ENCODE measurements at places on chromosomes 12 and 14.

DNA sequence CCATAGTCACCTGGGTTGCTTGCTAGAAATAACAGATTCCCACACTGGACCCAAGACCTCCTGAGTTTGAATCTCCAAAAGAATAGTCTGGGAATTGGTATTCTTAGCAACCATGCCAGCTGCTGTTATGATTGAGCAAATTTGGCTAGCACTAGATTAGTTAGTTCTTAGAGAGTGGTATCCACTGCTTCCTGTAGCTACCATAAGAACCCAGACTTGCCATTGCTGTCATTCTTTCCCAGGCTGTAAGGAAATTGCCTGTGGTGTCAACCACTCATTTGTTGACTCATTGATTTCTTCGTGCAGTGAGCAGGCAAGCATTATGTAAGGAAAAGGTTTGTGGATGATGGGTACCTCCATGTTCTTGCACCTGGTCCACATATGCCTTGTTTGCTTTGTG, 201.8 kb upstream of the RGS6 start:
- DNase-seq: no peak

DNA sequence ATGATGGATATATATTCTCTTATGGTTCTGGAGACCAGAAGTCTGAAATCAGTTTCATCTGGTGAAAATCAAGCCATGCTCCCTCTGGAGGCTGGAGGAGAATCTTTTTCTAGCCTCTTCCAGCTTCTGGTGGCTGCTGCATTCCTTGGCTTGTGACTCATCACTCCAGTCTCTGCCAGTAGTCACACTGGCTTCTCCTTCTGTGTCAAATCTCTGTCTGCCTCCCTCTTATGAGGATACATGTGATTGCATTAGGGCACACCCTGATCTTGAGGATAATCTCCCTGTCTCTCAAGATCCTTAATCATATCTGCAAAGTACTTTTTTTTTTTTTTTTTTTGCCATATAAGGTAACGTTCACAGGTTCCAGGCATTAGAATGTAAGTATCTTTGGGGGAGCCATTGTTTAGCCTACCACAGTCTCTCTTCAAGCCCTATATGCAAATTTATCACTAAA, 17.7 kb downstream of the DNAL1 start:
- no peak for DNase-seq

GRCh38 chr14:61876362-61877034, 114.3 kb downstream of the SNAPC1 start:
- DNase-seq: no peak

GRCh38 chr12:24688601-24689000, 260.3 kb downstream of the BCAT1 start:
- DNase-seq: no peak

DNA sequence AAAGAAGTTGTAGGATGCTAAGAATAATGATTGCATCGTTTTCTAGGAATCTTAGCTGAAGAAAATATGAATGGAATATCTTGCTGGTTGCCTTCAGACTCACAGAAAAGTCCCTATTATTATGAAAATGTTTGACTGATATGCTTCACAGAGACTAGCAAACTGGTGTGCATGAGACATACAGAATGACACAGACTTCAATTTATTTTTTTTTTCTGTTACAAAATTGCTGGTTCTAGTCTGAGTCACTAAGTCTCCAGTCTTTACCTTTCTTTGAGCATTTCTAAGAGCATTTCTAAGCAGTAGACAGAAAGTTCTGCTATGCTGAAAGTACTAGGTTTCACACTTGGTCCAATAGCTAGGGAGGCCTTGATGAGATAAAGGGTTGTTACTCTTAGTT, 377.6 kb upstream of the ATP2B1 start:
- DNase-seq: no peak

GRCh38 chr12:68481181-68481941, 129.3 kb upstream of the RAP1B start:
- no peak for DNase-seq

GRCh38 chr14:99300190-99300589, 28.2 kb upstream of the BCL11B start:
- DNase-seq: no peak

DNA sequence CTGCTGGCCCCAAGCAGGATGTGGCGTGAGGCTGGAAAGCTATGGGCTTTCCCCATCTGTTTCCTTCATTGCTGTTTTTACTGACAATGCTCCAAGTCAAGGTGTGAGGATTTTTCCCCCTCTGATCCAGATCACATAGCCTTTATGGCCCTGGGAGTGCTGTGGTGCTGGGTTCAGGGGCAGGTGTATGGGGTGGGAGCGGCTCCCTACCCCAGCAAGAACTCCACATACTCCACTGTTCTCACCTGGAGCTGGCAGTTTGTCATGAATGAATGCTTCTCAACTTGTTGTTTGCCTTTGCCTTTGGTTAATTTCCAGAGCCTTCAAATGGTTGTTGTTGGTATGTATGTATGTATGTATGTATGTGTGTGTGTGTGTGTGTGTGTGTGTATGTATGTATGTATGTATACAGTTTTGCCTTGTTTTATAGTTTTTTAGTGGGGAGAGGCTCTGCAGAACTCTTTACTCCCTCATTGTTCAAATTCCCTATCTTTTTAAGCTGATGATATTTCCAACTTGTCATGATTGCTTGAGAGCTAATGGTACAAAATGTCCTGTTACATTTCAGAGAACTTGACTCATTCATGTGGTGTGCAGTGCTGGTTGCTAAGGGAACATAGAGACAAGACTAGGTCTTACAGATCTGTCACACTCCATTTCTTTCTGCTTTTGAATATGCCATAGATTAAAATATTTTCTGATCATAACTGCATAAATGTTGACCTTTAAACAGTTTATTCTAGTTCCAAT, 36.6 kb upstream of the ASPG start:
- DNase-seq: no peak

DNA sequence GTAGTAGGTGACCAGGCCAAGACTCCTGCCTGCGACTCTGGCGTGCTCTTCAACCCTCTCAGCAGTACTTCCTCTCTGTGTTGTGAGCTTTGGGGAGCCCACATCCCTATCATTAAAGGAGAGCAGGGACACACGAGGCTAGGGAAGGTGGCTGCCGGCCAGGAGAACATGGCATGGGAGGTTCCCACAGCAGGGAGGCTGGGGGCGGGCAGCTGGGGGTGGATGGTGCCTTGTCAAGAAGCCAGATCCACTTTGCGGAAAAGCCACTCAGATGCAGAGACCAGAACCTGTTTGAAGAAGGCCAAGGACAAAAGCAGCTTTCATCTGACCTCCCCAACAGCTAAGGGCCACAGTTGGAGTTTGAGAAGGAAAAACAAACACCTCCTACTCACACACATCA, 198.6 kb downstream of the BCL11B start:
- no peak for DNase-seq

DNA sequence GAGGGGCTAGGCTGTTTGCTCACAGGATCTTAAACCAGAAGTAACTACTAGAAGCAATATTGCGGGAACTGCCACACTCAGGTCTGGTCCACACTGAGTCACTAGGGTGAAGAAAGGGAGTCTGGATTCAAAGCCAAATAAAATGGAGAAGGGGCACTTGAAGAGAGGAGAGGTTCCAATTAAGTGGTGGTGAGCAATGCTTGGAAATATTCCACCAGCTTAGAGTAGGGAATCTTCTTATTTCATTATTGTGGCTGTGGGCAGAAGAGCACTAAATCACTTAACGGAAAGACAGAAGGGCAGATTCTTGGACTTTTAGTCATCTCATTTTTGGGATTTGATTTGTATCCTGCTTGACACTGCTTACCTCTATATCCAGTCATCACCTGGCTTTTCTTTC, 48.6 kb upstream of the PPP1R12A start:
- no peak for DNase-seq

GRCh38 chr12:2679068-2679815, 115.5 kb upstream of the FKBP4 start:
- DNase-seq: no peak

- no peak for DNase-seq
These were observed 486.7 kb downstream of the APAF1 start for GRCh38 chr12:99131751-99132199.

GRCh38 chr14:56858422-56858821, 48.1 kb upstream of the OTX2 start:
- DNase-seq: no peak

DNA sequence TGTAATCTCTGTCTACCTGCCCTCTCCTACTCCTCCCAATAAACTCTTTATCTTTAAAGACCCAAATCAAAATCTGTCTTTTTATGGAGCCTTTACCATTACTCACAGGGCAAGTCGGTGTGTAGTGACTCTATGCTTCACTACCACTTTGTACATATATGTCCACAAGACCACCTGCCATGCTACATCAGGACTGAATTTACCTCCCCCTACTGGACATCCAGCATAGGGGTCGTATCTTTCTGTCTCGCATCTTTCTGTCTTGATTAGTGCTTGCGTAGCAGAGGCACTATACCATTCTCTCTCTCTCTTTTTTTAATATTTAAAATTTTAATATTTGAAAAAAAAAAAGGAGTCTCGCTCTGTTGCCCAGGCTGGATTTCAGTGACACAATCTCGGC, 587.5 kb downstream of the SOX5 start:
- DNase-seq: no peak

DNA sequence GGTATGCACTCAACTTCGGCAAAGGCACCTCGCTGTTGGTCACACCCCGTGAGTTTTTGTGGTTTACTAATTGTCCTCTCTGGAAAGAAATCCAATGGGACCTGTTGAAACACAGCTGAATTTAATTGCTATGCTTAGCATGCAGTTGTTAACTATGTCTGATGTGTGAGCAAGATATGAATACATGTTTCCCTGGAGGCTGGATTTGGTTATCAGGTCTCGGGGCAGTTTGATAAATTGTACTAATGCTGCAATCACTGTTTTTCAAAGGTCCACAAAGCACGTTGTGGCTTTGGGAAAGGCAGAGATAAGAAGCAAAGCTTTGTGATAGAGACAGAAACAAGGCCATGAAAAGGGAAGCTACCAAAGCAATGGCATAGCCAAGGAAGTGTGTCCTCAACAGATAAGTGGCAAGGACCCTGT, 91.3 kb downstream of the DAD1 start:
- no peak for DNase-seq

DNA sequence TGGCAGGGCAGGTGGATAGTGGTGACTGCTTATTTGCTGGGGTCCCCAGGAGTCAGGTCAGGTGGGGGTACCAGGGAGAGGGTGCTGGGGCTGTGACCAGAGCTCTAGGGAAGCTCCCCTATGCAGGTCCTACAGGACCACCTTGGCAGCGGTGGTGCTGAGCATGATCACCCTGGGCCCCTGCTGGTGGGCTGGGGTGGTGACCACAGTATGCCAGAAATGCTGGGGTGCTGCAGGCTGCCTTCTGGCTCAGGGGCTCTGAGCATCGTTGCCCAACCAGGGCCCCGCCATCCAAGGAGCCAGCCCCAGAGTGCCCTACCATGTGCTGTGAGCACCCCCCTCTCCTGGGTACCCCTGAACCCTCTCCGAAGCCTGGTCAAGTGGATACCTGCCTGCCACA, 17.5 kb upstream of the NUDT14 start:
- DNase-seq: no peak

- DNase-seq: no peak
These were observed 339.0 kb downstream of the FUT8 start for GRCh38 chr14:65751510-65751909.

DNA sequence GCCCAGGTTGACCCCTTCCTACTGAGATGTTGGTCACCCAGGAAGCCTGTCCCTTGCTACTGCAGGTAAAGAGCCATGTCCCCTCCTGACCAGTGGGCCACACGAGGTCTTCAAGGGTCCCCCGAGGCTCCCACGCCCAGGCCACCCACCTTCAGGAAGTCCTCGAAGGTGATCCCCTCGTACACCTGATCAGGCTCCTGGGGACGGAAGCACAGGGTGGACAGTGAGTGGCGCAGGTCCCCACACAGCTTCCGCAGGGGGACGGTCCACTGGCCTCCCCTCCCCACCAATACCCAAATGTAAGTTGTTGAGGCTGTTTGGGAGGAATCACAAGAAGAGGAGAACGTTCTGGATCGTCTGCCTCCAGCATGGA, 57.4 kb downstream of the TESC start:
- DNase-seq: no peak

- peak; percentile 66 for DNase-seq
These were observed 87.6 kb downstream of the EML1 start for GRCh38 chr14:99880651-99881420.

GRCh38 chr14:77071938-77072388, 26.1 kb upstream of the CIPC start:
- no peak for DNase-seq

DNA sequence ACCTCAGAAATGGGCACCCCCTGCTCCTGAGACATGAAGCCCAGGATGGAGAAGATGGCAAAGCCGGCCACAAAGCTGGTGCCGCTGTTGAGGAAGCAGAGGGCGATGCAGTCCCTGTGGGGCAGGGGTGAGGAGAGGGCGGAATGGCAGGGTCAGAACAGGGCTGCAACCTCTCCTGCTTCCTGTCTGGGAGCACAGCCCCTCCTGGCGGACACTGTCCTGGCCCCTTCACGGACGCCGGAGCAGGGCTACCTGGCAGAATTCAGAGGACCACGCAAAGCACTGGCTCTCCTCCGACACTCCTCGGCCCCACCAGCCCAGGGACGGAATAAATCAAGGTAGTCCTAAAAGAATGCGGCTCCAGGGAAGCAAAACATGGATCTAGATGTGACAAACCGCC, 12.4 kb upstream of the SLC6A12 start:
- no peak for DNase-seq

DNA sequence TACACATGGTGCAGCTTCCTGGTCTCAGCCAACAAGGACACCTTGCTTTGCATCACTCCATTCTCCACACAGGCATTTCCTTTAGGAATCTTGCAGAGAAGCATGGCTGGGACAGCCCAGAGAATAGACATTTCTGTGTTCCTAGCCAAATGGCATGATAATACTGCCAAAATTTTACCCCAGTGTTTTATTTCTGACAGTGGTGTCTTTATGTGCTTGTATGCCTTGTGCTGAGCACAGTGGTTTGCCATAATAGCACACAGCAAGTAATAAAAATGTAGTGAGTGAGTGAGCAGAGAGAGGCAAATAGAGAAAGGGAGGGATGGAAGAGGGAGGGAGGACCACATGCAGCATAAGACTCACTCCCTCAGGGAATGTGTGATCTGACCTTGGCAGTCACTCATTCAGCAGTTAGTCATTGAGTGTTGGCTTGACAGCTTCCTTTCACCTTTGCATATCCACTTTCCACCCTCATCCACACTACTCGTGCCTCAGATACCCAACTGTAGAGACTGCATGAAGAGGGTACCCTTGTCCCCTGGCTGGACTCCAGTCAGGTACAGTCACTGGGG, 212.8 kb upstream of the CCDC196 start:
- DNase-seq: no peak

- no peak for DNase-seq
These were observed 29.2 kb downstream of the TMEM120B start for GRCh38 chr12:121741743-121742142.

DNA sequence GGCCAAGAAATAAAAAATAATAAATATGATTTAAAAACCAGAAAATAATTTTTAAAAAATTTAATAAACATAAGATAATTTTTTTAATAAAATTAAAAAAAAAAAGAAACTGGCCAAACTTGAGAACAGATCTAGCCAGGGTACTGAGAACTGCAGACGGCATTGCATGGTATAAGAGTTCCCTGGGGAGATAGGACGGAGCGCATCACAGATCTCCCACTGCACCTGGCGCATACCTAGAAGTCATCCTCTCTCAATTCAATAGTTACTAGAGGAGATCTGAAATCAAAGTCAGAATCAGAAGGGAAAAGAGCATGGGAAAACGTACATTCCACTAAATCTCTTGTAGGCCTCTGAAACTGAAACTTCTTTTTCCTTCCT, 58.9 kb upstream of the BCL2L14 start:
- DNase-seq: no peak

- DNase-seq: no peak
These were observed 179.1 kb downstream of the KITLG start for GRCh38 chr12:88401155-88401554.

Data from amygdala (tissue), 56 donors.